ENCODE measurements at places on chromosomes 5 and 9. TPM values are rescaled to one million over a fixed set of nuclear protein-coding genes. Genes with fewer than 3 reads are reported as not detected.

GRCh38 chr5:151537044-151537443 lies 54.1 kb downstream of the FAT2 start:
- H3K27me3 ChIP-seq: peaks cover 4% of the 10 kb centered on the region
- no peak for DNase-seq
- H3K4me1 ChIP-seq: peaks cover 10% of the 10 kb centered on the region
- H3K4me3 ChIP-seq: no peak overlapping the region
- no peaks in the 10 kb centered on the region for H3K36me3 ChIP-seq

PCDHA4 gene
- total RNA-seq: 9.9 TPM

DNA sequence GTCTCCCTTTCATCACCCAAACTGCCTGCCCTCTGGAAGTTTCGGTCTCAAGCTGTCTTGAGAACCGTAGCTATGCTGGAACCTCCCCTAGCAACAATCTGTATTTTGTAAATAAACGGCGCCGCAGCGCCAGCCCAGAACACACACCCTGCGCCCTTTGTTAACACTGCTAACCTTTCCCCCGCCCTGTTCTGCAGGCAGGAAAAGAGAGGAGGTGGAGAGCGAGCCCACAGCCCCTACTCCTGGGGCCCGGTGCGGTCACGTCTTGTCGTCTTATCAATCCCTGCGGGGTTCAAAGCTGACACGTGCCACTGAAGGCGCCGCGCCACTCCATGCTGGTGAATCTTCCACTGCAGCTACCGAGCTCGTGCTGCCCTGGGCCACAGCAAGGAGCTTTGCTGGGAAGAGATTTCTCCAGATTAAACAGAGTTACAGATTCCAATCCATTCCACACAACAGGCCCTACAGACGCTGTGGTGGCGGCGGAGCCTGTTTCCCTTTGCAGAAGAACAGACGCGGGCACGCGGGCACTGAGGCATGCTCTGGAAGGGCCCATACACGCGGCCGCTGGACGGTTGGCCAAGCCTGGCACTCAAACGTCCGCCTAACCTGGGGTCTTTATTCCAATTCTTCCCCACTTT lies 25.3 kb downstream of the ZDHHC11B start:
- H3K27ac ChIP-seq: peak overlapping the region; percentile 93
- H3K36me3 ChIP-seq: peaks cover 7% of the 10 kb centered on the region
- no peak for DNase-seq

GRCh38 chr5:77452351-77452750 lies 39.8 kb downstream of the WDR41 start:
- no peak for DNase-seq
- H3K27ac ChIP-seq: no peak overlapping the region
- H3K4me3 ChIP-seq: no peak overlapping the region
- H3K4me1 ChIP-seq: no peaks in the 10 kb centered on the region

PFN3 gene
- not detected for total RNA-seq

DNA sequence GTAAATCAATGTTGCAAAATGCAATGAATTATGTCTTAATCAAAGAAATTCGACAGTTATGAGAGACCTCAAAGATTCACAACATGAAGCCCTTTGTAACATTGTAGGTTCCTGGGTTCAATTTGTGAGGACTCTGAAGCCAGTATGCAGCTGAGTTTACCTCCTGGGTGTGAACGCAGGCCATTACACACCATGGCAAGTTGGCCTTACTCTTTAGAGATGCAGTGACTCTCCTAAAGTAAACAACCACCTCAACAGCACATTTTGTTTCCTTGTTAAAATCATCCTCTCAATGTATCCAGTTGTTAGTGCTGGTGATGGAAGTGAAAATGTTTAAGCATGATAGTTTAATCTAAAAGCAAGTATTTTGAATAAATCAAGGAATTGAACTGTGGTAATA lies 73.8 kb downstream of the JAKMIP2 start:
- no peak overlapping the region for H3K27ac ChIP-seq
- no peak overlapping the region for H3K4me3 ChIP-seq
- H3K4me1 ChIP-seq: peaks cover 2% of the 10 kb centered on the region
- H3K36me3 ChIP-seq: no peaks in the 10 kb centered on the region
- DNase-seq: no peak
- no peaks in the 10 kb centered on the region for H3K27me3 ChIP-seq

CCDC180 gene
- 7.7 TPM for total RNA-seq

DNA sequence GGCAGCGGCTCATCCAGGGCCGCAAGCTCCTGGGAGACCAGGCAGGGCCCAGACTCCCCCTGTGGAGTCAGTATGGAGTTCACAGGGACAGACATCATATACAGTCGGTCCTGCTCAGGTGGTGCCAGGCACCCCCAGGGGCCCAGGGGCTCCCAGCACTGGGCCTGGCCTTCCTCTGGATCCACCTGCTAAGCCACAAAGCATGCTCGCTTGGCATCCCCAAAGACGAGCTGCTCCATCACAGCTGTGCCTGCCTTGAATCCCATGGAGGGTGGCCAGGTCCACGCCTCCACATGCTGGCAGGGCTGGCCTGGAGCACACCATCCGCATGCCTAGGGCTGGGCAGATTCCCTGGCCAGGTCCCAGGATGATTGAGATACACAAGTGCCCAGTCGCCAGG lies 4.6 kb downstream of the BICD2 start:
- no peak for DNase-seq
- peaks cover 7% of the 10 kb centered on the region for H3K36me3 ChIP-seq
- peaks cover 34% of the 10 kb centered on the region for H3K4me1 ChIP-seq
- H3K27ac ChIP-seq: no peak overlapping the region
- peaks cover 10% of the 10 kb centered on the region for H3K27me3 ChIP-seq

ACSL6 gene
- 0.80 TPM for total RNA-seq

DNA sequence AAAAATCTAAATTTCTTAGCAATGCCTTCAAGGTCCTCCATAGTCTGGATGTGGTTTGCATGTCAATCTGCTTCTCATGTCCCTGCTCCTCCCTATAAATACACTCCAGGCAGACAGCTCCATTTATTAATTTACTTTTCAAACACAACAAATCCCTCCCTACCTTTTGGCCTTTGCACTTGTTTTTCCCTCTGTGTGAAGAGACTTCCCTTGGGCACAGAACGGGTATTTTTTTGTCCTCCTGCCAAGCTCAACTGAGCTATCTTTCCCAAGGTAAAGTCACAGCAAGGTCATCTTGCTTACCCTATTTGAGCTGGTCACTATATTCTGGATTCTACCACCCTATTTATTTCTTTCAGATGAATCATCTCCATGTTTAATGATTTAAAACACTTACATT lies 159.6 kb upstream of the ANKH start:
- H3K4me3 ChIP-seq: no peak overlapping the region
- DNase-seq: no peak
- no peak overlapping the region for H3K27ac ChIP-seq
- no peaks in the 10 kb centered on the region for H3K36me3 ChIP-seq
- H3K27me3 ChIP-seq: no peaks in the 10 kb centered on the region
- no peaks in the 10 kb centered on the region for H3K4me1 ChIP-seq

DNA sequence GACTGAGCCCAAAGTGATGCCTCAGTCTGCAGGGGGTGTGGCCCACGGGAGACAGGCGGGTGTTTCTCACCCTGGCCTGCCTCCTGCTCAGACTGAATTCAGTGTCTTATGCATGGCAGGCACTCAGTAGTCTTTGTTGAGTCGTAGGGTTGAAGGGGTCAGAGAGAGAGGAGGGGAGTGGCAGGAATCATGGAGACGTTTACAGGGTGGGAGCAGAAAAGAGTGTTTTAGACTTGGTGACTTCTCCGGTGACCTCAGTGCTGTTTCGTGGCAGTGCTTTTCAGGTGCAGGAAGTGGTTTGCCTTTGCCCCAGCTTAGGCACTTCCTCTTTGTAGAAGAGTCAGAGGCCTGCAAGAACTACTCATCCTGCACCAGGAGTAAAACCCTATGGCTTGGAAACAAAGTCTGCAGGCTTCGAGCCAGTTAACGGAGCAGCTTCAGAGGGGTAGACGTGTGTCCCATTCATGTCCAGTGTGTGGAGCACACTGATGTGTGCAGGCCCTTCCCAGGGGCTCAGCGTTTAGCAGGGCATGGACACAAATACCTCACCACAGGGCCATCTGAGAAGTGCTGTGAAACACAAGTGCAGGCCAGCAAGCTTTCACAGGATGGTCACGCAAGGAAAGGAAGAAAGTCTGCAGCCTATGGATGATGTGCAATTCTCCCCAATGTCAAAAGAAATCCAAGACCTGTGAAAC lies 24.5 kb upstream of the SEMA4D start:
- peaks cover 3% of the 10 kb centered on the region for H3K27me3 ChIP-seq
- H3K4me3 ChIP-seq: peak overlapping the region; percentile 74
- H3K4me1 ChIP-seq: peaks cover 29% of the 10 kb centered on the region
- no peaks in the 10 kb centered on the region for H3K36me3 ChIP-seq

SLC12A7 gene
- total RNA-seq: 24.5 TPM

ERMP1 gene
- 13.4 TPM for total RNA-seq

DNA sequence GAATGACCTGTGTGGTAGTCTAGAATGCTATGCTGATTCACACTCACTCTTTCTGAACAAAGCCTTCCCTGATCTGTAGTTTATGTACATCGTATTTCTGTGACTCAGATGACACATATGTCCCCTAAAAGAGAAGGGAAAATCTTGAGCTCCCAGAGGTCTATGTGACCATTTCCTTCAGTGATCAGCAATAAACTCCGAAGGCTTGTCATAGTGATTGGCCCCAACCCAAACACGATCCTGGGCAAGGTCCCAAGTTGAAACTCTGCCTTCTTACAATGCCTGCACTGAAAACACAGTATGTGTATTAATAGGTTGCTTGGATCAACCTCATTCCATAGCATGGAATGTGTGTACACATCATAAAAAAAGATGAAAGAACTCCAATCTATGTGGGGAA lies 685.8 kb downstream of the MAT2B start:
- no peak for DNase-seq
- H3K4me1 ChIP-seq: no peaks in the 10 kb centered on the region
- no peaks in the 10 kb centered on the region for H3K27me3 ChIP-seq
- no peak overlapping the region for H3K4me3 ChIP-seq
- H3K36me3 ChIP-seq: no peaks in the 10 kb centered on the region

Measured in endothelial cell (in vitro differentiated cells).